HFFc6 (cell line): ENCODE measurements at places on chromosomes 16 and 17.

DNA sequence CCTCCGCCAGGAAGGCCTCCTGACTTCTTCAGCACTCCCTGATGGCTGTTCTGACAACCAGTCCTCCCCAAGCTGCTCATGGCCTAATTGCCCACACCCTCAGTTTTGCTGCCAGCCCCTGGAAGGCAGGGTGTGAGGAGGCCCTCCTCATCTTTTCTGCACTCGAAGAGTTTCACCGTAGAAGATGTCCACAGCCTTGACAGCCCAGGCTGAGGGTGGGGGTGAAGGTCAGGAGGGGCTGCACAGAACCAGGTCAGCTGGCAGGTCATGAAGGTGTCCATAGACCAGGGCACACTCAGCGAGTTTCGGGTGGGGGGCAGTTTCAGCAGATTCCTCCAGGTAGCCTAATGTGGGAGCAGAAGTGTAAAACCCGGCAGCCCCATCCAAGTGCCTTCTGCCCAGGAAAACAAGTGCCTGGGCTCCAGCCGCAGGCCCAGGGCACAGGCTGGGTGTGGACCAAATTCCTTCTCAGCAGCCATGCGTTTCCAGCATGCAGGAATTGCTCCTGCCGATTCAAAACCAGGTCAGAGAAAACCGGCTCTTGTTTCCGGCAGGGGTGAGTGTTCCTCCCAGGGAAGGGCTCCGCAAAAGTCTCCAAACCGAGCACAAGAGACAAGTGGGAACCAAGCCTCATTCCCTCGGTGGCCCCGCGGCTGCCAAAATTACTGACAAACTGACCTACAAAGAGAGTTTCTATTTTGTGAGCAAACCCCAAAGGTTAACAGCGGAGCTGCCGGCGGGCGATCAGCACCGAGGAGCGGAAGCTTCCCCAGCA is 228.8 kb downstream of the C16orf78 start:
- no peak for DNase-seq

DNA sequence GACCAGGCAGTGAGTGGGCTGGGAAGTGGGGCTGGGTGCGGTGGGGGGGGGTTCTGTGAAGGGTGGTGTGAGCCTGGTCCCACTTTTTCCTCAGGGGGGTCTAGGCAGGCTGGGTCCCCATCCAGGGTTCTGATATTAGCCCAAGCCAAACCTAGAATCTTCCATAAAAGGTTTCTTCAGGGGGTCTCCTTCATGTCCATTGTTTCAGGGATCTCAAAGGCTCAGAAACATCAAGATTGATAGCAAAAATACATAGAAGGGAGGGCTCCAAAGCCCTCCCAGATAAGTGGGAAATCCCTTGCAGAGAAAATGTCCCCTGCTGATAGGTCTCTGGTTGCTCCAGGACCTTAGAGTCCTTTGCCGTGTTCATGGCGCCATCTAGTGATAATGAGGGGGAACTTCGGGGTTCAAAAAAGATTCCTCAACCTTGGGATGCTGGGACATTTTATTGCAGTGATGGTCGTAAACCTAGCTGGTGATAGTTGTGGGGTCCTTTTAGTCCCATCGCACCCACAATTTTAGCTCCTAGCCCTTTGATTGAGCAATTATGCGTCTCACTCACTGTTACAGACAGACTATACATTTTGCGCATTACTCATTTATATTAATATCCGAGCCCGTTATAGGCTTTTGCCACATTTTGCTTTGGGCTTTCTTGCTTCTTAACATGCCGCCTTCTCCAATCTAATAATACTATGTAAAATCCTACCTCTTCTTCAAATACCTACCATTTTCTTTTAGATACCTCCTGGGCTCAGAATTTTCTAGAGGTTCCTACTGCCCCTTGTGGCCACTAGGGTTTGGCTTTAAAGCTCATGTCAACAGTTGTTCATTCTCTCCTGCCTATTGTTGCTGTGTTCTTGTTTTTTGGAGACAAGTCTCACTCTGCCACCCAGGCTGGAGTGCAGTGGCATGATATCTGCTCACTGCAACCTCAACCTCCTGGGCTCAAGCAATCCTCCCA is 35.1 kb downstream of the IGF2BP1 start:
- peak; percentile 67 for DNase-seq

DNA sequence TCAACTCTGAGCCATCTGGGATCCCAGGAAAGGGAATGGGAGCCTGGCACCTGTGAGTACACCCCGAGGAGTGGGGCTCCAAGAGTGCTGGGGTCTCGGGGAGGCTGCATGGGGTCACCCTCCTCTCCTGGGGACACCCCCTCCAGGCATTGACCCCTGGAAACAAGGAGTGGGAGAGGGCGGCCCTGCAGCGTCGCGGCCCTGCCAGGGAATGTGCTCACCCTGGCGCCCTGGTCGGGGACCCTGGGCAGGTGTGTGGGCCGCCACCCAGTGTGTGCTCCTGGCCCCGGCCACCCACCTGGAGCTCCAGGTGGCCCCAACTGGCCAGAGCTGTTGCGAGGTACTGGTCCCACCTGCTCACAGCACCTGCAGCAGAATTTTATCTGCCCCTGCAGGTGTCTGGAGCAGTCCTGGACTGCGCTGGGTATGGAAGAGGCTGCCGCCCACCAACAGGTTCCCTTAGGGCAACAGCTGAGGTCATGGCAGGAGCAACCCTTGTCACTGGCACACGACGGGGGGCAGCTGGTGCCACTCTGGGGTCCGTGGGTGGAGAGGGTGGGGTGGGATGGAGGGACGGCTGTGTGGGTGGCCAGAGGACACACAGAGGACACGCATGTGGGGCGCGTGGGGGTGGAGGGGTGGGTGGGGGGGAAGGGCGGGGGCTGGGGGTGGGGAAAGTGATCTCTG is 5.4 kb upstream of the PABPN1L start:
- DNase-seq, result no peak

DNA sequence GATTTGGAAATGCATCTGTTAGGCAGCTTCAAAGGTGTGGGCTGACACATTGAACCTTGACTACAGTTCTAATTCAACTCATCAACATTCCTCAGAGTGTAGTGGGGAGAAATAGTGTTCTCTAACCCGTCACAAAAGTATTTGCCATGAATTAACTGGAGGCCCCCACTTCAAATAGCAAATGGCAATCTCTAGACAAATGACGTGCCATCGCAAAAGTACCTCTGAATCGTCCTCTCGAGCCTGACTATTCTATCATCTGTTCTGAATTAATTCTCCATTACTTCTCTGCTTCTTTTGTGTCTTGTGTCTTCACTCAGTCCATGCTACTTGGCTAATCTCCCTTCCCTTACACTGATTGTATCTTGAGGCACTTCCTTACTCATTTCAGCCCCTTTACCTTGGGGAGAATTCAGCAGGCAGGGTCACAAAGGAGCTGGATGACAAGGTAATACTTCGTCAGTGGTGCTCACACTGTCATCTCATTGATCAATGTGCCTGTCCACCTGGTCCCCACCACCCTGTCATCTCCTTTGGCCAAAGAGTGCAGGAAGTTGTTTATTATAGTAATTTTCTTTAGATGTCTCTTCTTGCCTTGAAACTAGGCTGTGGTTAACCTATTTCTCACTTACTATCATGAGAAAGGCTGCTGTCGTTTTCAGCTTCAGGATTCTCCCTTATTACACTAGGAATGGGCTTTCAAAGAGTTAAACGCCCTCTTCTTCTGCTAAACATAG is 108.4 kb downstream of the SYCE1L start:
- no peak for DNase-seq
